ENCODE measurements at places on chromosomes 3 and 15.

- DNase-seq = no peak
These were observed 49.2 kb upstream of the CTSH start for GRCh38 chr15:78993931-78994530.

- no peak for DNase-seq
These were observed 13.3 kb downstream of the ITGA11 start for GRCh38 chr15:68418611-68419161.

GRCh38 chr3:33075995-33076394, 21.0 kb downstream of the GLB1 start:
- no peak for DNase-seq

GRCh38 chr3:65439641-65440284, 599.0 kb downstream of the MAGI1 start:
- peak; percentile 26 for DNase-seq

DNA sequence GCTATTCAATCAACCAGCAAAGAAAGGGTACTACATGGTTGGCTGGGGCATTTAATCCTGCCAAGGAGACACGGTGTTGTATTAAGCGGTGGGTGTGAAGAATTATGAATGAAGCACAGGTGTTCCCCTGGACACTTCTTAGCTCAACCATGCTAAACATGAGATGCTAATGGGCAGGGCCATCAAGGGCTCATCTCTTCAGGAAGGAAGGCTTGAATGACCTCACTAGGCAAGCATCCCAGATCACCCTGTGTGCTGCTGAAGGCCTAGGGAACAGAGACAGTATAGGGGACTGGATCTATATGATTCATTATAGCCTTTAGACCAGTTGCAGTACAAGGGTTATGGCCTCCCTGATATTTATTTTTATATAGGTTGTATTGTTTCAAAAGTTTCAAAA, 221.3 kb upstream of the SLCO3A1 start:
- no peak for DNase-seq

- no peak for DNase-seq
These were observed 205.9 kb upstream of the MDFIC2 start for GRCh38 chr3:70518356-70518755.

- DNase-seq = no peak
These were observed 37.1 kb downstream of the GASK1A start for GRCh38 chr3:43015991-43016865.

DNA sequence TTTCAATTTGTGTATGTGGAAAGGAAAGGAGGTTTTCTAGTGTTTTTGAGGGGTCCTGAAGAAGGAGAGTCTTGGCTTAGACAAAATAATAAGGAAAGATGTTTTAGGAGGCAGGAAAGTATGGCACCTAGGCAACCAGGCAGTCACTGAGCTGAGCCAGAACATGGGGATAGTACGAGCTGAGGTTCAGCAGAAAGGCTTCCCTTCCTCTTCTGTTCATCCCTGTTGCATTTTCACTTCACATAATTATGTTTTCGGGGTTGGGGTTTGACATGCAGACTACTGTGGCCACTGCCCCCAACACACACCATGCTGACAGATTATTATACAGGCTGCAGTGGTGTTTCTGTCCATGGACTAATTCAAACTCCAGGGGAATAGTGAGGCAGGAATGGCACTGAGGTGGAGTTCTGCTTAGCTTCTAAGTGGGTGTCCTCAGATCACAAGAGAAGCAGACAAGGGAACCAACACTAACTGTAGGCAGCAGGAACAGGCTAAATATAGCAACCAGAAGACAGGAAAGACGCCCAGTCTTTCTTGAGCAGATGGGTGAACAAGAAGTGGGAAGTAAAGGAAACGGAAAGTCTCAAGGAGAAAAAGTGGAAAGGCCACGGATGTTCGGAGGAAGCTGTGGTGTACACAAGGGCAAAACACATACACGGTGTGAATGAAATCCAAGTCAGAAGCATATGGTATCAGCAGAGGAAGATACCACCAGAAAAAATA, 305.8 kb downstream of the PLCL2 start:
- DNase-seq = no peak

- no peak for DNase-seq
These were observed 51.5 kb downstream of the RAD18 start for GRCh38 chr3:8911781-8912180.

DNA sequence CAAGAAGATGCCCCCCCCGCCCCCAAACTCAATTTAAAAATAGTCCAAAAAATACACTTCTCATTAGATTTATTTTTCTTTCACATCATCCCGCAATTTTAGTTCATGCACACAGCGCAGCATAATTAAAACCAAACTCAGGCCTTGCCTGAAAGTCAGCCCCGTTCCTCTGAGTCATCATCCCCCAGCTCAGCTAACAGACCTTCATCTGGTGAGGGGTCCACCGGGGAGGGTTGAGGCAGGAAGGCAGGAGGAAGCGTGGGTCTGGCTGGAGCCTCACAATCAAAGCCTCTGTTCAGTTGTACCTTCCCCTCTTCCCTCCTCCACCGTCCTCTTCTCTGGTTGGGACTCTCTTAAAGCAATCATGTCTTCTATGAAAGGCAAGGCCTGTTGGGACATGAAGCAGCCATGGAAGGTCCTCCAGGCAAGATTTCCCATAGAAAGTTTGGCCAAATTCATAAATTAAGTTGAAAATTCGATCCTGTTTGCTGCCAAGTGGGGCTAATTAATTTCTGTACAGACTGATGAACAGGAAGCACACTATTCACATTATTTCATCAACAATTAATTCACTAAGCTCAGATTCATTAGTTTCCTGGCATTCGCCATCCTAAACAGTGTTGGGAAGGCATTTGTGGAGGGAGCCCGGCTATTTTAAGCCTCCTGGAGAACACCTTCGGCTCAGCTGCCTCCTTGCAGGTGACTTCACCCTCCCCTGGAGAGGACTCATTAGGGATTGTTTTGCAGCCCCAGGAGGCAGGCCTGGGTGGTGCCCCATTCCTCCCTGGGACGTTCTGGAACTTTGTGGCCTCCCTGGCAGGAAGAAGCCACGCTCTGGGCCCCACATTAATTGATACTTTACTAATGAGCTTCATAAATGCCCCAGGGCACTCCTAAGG, 72.3 kb upstream of the BNC1 start:
- DNase-seq = no peak

DNA sequence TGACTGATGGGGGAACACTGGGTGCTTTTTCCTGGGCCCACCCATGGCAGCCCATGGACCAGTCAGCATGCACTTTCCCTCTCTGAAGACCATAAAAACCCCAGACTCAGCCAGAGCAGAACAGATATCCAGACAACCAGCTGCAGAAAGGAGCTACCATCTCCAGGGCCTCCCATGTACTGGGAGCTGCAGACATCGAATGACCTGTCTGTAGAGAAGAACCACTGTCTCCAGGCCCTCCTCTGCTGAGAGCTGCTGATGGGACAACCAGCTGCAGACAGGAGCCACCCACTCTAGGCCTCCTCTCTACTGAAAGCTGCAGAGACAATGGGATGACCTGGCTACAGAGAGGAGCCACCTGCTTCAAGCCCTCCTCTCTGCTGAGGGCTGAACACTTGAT, 66.6 kb downstream of the PROS1 start:
- DNase-seq = no peak

DNA sequence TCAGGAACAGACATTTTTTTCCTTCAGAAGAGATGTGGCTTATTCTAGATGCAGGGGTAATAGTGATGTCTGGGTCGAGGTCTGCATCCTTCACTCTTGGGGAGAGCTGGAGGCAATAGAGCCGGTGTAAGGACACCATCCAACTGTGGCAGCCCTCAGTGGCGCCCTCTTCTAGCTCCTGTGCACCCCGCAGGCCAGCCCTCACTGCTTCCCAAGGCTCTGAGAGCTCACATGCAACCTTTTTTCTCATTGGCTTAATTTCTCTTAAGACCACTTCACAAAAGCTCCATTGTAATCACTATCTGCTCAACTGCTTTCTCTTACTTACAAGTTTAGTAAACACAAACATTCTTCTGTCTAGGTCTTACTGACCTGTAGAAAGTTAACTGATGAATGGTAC, 3.9 kb upstream of the VPS8 start:
- no peak for DNase-seq

DNA sequence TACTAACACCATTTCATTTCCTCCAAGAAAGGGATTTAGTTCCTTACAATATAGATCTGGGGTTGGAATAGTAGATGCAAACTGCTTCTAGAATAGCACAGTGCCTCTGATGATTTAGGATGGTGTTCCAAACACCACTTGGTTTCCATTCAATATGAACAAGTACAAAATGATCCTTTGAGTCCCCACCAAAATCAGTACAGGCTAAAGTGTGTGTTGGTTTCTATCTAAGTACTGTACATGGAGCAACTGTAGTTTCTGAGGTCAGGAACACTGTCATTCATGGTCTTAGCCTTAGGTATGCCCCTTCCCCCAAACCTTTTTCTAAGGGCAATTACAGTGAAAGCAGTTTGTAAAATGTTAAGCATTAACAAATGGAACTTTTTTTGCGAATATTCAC, 162.3 kb downstream of the TNIK start:
- no peak for DNase-seq

- DNase-seq = no peak
These were observed 87.8 kb upstream of the TJP1 start for GRCh38 chr15:29910068-29910467.

Data from HS-27A (cell line).